Astrocyte (in vitro differentiated cells and primary cell): ENCODE measurements at places on chromosomes 13 and 19. TPM values are rescaled to one million over a fixed set of nuclear protein-coding genes. Genes with fewer than 3 reads are reported as not detected.

GRCh38 chr13:47087841-47088240, 191.0 kb upstream of the HTR2A start:
- no peaks in the 10 kb centered on the region for H3K4me1 ChIP-seq
- H3K27me3 ChIP-seq = no peaks in the 10 kb centered on the region
- H3K27ac ChIP-seq = no peak overlapping the region
- no peak overlapping the region for H3K4me3 ChIP-seq
- DNase-seq = peak; percentile 77

The GPR12 gene
- total RNA-seq = 0.14 TPM in 1 of 2 replicates, not detected in the other

GRCh38 chr13:41639955-41640780, 182.8 kb downstream of the RGCC start:
- H3K27ac ChIP-seq = no peak overlapping the region
- peaks cover 3% of the 10 kb centered on the region for H3K4me1 ChIP-seq

DNA sequence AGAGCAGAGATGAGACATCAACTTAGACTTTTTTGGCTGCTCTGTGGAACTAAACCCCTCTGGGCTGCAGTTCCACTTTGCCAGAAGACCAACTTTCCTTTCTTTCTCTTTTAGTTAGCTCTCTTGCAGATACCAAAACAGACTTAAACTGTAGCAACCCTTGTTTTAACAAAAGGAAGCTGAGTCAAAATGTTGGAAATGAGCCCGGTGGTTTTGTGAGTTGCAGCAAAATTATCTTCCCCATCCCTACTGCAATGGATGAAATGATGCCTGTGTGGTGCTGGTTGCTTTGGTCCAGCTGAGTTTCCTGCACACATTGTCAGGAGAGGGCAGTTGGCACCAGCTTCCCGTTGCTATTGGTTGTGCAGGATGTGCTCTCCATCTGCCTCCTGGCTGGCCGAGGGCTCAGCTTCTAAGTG, 115.3 kb downstream of the LRCH1 start:
- H3K36me3 ChIP-seq = no peaks in the 10 kb centered on the region
- H3K4me1 ChIP-seq = peaks cover 6% of the 10 kb centered on the region
- peak; percentile 91 for DNase-seq
- H3K4me3 ChIP-seq = peak overlapping the region; percentile 41

DNA sequence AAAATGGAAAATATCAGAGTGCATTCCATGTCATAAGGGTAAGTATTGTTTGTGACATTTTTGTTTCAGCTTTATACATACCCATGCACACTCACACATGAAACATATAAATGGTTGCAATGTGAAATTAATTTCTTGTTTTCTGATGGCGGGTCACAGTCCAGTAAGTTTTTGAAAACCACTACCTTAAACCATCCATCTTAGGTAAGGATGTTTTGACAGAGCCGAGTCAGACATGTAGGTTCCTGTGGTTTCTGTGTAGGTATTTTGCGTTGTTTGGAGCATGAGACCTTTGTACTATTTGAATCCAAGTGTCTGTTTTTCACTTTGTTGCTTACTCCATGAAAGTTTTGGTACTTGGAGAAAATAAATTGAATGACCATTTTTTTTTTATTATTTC, 121.7 kb downstream of the B3GLCT start:
- H3K4me3 ChIP-seq = no peak overlapping the region
- H3K36me3 ChIP-seq = no peaks in the 10 kb centered on the region
- no peak overlapping the region for H3K27ac ChIP-seq
- DNase-seq = no peak

DNA sequence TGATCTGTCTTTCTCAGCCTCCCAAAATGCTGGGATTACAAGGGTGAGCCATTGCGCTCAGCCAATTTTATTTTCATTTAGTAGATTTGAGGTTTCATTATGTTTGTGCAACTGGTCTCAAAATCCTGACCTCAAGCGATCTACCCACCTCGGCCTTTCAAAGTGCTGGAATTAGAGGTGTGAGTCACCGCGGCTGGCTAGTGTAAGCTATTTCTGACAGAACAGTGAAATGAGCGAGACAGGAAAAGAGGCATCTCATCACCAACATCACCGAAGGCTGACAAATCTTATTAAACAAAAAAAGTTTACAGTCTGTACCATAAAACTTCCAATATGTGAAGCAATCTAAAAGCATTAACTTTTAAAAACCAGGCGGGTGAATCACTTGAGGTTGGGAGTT, 12.2 kb upstream of the ZNF888 start:
- no peaks in the 10 kb centered on the region for H3K4me1 ChIP-seq
- H3K4me3 ChIP-seq = no peak overlapping the region
- H3K27me3 ChIP-seq = no peaks in the 10 kb centered on the region
- no peaks in the 10 kb centered on the region for H3K36me3 ChIP-seq
- peak; percentile 82 for DNase-seq
